RPMI7951 (cell line): ENCODE measurements at places on chromosomes 11 and 22. TPM values are rescaled to one million over a fixed set of nuclear protein-coding genes. Genes with fewer than 3 reads are reported as not detected.

The GAL gene
- not detected in 2 replicates for total RNA-seq

The TMEM138 gene
- 62.4 and 99.0 TPM in 2 replicates for total RNA-seq

The RASD2 gene
- total RNA-seq = 0.10 and 0.24 TPM in 2 replicates

The TRIM5 gene
- total RNA-seq = 14.8 and 17.8 TPM in 2 replicates

The PLEKHA7 gene
- 0.20 TPM in 1 of 2 replicates, not detected in the other for total RNA-seq

The CARNS1 gene
- not detected in 2 replicates for total RNA-seq

The NCR3LG1 gene
- total RNA-seq = 1.1 TPM in 2 replicates

The LIF gene
- 3.1 and 4.1 TPM in 2 replicates for total RNA-seq

The TEX12 gene
- total RNA-seq = 0.29 and 0.48 TPM in 2 replicates

The FJX1 gene
- 7.0 and 7.9 TPM in 2 replicates for total RNA-seq

The DEFB131B gene
- not detected in 2 replicates for total RNA-seq

The OR51B5 gene
- total RNA-seq = 1.8 and 2.0 TPM in 2 replicates

The RFPL1 gene
- total RNA-seq = not detected in 2 replicates

- DNase-seq = peak; percentile 2
Measured at GRCh38 chr11:6127881-6128280, 20.4 kb downstream of the OR56B4 start.

- peak; percentile 30 for DNase-seq
Measured at GRCh38 chr22:19868773-19869471, 14.2 kb upstream of the GNB1L start.

DNA sequence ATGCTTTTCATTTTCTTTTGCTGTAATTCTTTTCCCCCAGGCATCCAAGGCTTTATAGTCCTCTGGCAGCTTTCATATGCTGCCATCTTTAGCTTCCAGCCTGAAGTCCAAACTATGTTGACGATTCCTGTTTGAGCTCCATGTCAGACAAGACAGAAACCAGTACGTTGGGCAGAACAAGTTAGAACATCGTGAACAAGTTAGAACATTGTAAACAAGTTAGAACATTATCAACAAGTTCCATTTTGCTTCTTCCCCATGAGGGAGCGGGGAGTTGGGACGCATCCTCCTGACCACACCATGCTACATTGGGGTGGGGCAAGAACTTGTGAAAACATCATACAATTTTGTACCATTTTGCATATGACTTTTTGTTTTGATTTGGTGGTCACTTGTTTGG, 23.9 kb downstream of the GLB1L2 start:
- no peak for DNase-seq

GRCh38 chr11:14622223-14622954, 21.2 kb upstream of the PDE3B start:
- no peak for DNase-seq

DNA sequence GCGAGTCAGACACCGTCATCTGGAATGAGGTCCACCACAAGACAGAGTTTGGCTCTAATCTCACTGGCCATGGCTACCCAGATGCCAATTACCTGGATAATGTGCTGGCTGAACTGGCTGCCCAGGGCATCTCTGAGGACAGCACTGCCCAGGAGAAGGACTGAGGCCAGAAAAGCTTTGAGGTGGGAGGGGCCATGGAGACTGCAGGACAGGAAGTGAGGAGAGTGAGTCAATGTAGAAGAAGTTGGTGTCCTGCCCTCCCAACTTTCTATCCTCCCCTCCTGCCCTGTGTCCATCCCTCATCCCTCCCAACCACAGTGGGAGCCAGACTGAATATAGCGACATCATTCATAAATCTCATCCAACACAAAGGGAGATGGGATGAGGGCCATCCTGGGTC, 8.0 kb downstream of the MPEG1 start:
- peak; percentile 12 for DNase-seq

DNA sequence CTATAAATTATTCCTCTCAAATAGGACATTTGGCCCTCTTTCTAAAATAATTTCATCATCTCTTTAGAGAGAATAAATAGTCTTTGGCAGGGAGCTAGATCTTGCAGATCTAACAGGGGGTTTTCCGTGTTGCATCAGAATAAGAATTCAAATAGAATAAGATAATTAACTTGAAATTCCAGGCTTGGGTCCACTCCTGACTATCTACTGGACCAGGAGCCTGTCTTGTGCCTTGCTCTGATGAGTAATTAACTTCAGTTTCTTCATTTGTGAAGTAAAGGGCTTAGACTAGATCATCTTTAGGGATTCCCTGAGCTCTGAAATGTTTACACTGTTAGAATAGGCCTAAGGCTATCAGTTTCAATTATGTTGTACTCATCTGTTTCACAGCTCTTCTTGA, 23.5 kb upstream of the TMEM123 start:
- no peak for DNase-seq

DNA sequence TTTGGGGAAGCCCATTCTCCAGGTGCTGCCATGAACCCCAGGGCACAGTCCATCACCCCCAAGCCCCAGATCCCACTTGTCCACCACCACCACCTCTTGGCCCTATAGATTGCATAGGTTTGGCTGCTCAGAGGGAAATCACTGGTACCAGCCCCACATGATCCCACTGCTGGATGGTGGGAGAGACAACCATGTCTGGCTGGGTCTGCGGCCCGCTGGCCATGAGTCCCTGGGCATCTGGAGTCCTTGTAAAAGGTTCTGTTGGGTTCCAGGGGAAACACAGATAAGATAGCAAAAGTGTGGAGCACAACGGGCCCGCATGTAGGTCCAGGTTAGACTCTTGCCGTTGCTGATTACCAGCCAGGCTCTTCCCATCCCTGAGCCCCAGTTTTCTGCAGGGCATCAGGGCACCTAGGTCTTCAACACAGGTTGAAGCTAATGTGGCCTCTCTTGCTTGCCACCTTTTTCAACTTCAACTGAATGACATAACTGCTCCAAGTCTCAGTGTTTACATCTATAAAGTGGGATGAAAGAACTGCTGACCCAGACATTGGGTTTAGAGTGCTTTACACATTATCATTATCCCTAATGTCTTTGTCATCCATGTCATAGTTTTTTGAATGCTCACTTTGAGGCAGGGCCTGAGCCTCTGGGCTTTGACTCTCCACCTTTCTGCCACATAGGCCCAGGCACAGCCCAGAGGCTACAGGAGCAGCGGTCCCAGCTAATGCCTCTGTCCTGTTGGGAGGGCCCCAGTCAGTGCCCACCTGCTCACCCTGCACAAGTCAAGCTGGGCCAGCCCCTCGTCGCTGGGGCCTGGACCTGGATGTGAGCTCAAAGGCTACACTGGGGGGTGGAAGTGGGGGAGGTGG, 1.0 kb upstream of the TANGO2 start:
- no peak for DNase-seq

DNA sequence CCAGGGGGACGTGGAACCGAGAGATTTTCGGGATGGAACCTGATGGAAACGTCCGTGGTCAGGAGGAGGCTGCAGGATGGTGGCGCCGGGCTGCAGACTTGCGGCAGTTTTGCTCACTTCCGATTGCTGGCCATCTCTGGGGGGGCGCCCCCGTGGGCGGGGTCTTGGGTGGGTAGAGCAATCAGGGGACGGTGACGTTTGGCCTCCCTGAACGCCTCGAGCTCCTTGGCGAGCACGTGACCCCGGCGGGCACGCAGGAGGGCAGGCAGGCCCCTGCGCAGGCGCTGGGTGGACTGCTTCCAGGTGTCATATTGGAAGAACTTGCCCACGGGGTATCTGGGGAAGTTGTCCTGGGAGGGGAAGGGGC, 6.3 kb downstream of the IGF2 start:
- DNase-seq = no peak

GRCh38 chr22:25545672-25546071, 18.8 kb upstream of the GRK3 start:
- DNase-seq = no peak

DNA sequence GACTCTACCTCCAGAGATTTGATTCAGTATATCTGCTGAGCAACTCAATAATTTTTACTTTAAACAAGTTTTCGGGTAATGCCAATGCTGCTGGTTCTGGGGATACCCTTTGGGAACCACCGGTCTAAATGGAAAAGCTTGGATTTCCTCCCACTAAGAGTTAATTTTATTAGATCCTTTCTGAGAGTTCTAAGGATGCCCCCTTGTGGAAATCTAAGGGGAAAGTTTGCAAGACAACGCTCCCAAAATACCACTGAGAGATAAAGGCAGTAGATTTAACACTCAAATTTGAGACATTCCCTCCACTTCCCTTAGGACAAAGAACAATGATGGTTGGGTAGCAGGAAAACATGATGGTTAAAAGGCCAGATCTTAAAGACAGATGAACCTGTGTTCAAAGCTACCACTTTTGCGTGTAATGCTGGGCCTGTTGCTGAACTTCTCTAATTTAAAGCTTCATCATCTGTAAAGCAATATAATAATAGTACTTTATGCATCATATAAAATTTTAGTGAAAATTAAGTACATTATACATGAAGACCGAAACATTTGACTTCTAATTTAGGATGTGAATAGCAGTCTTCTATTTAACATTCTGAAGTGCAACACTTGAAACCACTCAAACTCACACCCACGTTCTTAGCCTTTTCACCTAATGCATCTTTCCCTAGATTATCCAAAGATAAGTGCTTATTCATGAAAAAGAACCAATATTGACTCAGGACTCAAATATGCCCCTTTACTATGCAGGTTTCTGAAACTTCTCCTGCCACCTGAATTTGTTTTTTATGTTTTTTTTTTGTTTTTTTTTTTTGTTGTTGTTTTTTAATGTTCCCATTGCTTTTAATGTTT, 110.1 kb upstream of the LUZP2 start:
- DNase-seq = peak; percentile 7

GRCh38 chr22:46504584-46504983, 32.8 kb downstream of the CELSR1 start:
- DNase-seq = no peak

DNA sequence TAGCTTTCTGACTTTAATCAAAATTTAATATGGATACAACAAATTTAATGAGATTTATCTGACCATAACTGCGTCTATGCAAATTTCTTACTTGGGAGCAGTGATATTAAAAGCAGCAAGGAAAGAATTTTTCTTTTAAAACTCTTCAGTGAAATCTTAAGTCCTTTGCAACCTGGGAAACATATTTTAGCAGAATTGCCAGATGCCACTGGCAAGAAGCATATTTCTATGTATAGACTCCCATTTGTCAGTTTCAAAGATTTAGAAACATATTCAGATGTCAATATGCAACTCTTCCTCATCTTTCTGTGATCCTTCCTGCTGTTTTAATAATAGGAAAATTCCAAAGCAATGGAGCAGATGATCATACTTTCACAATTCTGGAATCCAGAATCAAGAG, 911.3 kb downstream of the LUZP2 start:
- DNase-seq = no peak

GRCh38 chr11:96744697-96745096, 354.9 kb downstream of the JRKL start:
- DNase-seq = no peak

DNA sequence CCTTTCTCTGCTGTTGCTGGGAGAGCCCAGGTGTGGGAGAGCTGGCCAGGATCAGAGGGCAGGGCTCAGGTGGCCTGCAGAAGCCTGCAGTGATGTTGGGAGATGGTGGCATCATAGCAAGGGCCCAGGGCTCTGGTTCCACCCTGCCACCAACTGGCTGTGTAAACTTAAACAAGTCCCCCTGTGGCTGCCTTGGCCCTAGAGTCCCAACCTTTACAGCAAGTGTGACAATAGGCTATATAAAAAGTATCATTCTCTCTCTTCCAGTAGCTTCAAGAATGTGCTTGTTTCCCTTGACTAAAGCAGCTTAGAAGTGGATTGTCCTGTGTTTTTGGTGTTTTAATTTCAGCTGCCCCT, 201.8 kb upstream of the E2F8 start:
- no peak for DNase-seq

- no peak for DNase-seq
Measured at GRCh38 chr11:66432597-66432996, 6.1 kb downstream of the MRPL11 start.

DNA sequence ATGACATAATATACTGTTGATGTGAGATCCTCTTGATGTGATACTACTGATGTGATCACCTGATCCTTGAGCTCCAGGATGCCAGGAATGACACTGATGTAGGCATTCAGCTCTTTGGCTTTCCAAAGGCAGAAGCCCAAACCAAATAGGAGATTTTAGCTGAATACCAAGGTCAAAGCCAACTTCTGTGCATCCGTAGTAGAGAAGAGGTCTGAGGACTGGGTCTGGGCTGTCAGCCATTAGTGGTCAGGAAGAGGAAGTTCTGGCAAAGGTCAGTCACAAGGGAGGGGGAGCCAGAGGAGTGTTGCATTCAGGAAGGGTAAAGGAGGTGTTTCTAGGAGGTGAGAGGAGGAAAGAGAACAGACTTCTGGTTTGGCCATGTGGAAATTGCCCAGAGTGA, 53.4 kb upstream of the PARVG start:
- peak; percentile 28 for DNase-seq

- DNase-seq = no peak
Measured at GRCh38 chr22:31569126-31569525, 72.8 kb downstream of the SFI1 start.

DNA sequence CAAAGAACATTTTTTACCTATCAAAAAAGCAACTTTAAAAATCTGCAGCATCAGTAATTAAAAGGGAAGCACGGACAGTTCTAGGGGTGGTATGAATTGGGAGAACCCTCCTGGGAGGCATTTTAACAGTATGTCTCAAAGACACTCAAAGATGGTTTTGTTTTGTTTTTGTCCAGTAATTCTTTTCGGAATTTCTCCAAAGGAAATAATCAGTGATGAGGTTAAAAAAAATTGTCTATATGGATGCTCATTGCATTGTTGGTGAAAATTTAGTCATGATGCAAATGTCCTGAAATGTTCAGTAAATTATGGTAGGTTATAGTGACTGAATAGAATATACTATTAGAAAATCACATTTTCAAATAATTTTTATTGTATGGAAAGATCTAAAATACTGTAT, 115.1 kb downstream of the ATXN10 start:
- no peak for DNase-seq

DNA sequence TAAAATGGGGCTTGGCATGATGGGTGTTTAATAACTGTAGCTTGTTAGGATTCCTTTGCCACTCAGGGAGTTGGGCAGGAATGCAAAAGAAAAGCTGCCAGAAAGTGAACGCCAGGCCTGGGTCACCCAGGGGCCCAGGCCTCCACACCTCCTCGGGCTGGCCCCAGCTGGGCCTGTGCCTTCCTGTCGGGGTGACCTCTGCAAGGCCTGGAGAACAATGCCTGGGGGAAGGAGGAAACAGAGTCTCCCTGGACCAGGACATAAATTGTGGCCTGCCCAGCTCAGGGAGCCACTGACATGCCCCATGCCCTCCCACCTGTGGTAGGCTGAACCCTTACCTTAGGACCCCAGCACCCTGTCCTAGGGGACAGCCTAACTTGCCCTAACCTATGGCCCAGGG, 21.9 kb downstream of the MN1 start:
- DNase-seq = no peak

DNA sequence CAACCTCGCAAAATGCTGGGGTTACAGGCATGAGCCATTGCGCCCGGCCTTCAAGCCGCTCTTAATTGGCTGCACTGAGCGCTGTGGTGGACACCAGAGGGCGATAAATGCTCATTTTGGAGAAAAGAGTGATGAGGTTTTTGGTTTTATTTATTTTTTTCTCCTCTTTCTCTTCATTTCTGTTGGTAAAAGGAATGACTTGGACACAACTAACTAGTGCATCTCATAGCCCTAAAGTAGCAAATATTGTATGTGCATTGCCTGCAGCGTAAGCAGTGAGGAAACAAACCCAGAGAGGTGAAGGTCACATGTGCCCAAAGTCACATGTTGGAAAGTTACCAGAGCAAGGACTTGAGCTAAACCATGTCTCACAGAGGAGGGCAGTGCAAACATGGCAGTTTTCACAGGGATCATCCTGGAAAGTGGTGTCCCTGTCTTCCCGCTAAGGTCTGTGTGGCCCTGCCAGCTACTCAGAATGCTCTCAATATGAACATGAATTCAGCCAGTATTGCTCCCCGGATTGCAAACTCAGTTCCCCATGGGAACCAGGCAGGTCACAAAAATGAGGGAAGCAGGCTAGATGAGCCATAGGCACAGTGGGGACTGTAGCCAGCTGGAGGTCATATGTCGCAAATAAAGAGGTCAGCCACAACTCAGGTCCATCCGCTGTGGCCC, 8.6 kb upstream of the CD82 start:
- peak; percentile 56 for DNase-seq
